ENCODE measurements at places on chromosomes 3 and 15.
A peak's percentile ranks its signal among the peaks of the same experiment; 100 is the strongest.

DNA sequence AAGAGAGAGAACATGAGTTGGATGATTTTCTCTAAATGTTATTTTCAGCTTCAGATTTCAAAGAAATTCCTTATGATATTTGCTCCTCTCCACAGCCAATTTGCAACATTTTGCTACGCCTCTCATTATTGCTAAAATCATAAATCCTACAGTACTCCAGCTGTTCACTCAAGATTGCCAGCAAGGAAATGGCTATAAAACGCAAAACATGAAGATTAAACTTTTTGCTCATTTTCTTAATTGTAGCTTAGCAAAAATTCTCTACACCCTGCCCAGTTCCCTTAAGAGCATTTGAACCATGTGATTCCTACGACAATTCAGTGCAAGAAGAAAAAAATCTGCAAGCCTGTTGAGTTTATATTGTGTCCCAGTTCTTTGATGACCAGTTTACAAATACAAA lies 6.8 kb downstream of the CHRNA3 start:
- DNase-seq: no peak

GRCh38 chr3:130374908-130375307 lies 29.4 kb downstream of the COL6A5 start:
- DNase-seq: no peak

- no peak for DNase-seq
Measured at GRCh38 chr3:112984485-112984884, 6.3 kb upstream of the GTPBP8 start.

DNA sequence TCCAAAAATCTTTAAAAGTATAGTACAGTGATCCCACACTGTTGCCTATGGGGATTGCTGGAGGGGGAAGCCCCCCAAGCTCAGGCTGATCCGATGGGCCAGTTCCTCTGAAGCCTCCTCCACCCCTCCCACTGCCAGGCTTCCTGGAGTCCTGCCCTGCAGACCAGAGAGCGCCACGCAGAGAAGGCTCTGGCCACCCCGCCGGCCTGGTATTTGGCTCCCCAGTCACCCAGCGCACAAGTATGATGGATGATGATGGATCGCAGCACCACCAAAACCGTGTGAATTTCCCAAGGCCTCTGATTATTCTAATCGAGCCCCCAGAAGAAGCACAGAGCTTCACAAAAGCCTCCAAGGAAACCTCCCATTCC lies 259.0 kb downstream of the MECOM start:
- DNase-seq: no peak

DNA sequence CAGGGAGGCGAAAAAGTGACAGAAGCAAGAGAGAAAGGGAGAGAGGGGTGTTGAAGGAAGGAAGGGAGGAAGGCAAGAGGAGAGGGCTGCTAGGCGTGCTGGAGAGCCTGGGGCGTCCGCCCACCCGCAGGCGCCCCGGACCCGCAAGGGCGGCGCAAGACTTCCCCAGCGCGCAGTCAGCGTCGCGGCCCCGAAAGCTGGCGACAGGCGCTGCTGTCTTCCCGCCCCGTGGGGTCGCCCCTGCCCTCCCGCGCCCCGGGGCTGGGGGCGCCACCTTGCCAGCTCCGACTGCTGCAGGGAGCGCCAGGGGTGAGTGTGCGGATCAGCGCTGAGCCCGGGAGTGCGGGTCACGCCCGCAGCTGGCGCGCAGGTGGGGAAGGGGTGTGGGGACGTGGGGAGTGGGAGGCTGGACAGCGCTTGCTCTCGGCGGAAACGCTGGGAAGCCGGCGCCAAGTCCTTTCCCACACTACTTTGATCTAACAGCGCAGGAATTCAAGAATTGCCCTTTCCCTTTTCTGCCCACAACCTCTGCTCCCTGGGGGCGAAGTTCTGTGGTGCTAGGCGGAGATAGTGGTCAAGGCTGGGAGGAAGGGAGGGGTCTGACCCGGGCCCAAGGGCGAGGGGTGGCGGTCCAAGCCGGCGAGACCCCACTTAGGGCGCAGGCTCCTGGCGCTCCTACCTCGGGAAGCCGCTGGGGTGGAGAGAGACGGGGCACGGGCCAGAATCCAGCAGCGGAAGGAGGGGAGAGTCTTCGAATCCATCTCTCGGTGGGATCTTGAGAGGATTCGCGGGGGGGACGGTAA lies 266.1 kb downstream of the CGGBP1 start:
- no peak for DNase-seq

DNA sequence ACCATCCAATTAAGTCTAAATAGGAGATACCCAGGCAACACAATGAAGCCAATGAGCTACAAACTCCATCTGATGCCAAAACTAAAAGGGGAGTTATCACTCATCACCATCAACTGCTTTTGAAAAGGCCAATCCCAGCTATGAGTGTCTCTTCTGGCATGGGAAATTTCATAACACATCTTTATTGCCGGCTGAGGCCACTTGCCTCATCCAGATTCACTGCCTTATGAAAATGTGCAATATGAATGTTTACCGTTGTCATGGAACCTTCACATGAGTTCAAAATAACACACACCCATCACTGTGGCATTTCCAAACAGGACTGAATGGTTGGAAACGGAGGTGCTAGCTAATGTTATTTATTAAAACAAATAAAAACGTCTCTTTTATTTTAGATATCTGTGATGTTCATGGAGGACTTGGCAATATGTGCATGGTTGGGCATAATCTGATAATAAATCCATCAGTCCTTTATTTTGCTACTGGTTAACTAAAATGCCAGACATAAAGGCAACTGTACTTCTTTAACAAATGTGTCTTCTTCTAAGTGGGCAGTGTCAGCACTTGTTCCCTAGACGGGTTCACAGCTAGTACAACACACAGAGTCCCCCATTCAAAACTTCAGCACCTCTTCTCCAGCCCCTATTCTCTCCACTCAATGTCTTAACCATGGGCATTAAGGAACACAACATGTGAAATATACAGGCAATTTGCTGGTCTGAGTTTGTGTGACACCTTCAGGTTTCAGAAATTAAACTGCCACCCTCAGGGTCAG lies 143.9 kb downstream of the MAGI1 start:
- no peak for DNase-seq

- DNase-seq: no peak
Measured at GRCh38 chr3:181009225-181009624, 19.7 kb upstream of the DNAJC19 start.

GRCh38 chr3:158460926-158461325 lies 110.1 kb upstream of the MLF1 start:
- no peak for DNase-seq

GRCh38 chr3:165549665-165550064 lies 287.6 kb downstream of the BCHE start:
- no peak for DNase-seq

GRCh38 chr3:46334741-46335478 lies 19.0 kb upstream of the CCR2 start:
- DNase-seq: no peak

GRCh38 chr3:71930056-71930991 lies 145.4 kb upstream of the PROK2 start:
- DNase-seq: no peak

DNA sequence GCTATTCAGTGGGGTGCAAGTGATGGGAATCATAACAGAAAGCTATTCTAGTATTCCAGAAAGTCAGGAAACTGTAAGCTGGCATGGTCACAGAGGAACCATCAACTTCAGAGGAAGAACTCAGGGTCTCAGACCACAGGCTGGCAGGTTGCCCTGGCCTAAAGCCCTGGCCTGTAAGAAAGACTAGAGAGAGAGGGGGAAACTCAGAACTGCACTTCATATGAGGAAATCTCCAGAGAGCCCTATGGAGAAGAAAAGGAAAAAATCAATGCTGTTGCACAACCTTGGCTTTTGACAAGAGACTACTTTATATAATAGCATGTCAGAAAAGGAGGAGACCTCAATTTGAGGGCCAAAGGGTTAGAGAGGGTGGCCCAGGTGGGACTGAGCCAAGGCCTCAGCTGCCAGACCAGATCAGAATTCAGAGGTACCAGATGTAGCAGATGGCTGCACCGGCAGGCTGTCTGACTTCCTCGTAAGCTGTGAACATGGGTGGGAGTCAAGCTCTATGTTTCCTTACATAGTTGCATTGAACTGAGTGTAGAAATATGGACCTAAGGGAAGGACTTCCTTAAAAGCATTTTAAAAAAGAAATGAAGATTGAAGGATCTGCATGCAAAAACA lies 333.8 kb downstream of the PDCD6IP start:
- peak; percentile 4 for DNase-seq

All from anterior cingulate cortex (tissue), 58 donors.